ENCODE measurements at places on chromosomes 1 and 21.
A peak's percentile ranks its signal among the peaks of the same experiment; 100 is the strongest.

DNA sequence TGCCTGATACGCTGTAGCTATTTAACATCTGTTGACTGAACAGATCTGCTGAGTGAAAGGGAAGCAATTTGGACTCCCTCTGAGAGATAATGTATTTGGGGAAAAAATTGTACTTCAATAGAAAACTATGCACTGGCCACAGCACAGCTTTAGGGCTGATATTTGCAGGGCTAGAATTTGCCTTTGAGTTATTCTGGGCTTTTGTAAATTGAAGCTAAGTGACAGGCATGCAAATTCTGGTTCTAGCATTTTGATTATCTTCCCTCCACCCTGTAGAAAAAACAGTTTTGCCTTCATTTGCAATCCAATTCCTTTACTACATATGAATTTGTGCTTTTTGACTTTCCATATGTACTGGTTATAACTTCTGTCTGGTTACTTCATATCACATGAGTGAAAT is 7.9 kb downstream of the KYAT3 start:
- no peak for DNase-seq

GRCh38 chr21:34176448-34176847 is 103.1 kb downstream of the MRPS6 start:
- no peak for DNase-seq

GRCh38 chr1:6489383-6489765 is 2.1 kb downstream of the PLEKHG5 start:
- no peak for DNase-seq

GRCh38 chr1:157806431-157807149 is 13.3 kb downstream of the FCRL1 start:
- no peak for DNase-seq

GRCh38 chr1:27934818-27935549 is at the start of gene SMPDL3B:
TSS of gene SMPDL3B (plus strand) at chr1:27935000. CDS start at chr1:27935184, 184 bp downstream.
- DNase-seq, result no peak

DNA sequence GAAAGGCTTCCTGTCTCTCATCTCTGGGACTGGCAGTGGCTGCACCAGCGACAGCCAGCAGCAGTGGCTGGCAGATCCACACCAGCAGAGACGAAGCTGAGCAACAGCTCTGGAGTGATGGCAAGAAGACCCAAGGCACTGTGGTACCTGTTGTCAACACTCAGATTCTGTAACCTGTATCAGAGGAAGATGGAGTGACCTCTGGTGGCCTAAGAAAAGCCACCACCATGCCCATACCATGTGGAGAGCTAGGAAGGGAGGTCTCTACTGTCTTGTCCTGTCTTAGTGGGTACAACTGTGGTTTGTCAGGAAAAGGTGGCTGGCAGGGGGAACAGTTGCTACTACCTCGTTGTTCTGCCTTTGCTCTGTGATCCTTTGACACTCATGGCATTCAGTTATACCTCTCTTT is 22.5 kb upstream of the RHBDL2 start:
- DNase-seq, result no peak

GRCh38 chr1:118303064-118303463 is 118.0 kb upstream of the SPAG17 start:
- DNase-seq, result no peak

DNA sequence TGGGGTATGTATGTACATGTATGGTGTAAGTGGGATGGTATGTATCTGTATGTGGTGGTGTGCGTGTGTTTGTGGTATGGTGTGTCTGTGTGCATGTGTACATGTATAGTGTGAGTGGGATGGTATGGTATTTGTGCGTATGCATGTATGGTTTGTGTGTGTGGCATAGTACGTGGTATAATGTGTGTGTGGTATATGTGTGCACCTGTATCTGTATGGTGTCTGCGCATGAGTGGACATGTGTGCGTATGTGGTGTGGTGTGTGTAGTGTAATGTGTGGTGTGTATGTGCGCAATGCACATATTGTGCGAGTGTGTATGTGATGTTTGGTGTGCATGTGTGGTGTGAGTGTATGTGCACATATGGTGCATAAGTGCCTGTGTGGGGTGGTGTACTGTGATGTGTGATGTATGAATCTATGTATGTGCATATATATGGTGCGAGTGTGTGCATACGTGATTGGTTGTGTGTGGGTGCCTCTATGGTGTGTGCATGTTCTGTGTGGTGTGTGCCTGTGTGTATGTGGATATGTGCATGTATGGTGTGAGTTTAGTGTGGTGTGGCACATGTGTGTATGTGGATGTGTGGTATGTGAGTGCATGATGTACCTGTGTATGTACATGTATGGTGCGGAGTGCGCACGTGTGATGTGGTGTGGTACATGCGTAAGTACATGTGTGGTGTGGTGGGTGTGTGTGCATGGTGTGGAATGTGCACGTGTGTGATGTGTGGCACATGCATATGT is 38.8 kb downstream of the WDR4 start:
- DNase-seq, result no peak

GRCh38 chr1:56081173-56081572 is 498.2 kb downstream of the PLPP3 start:
- DNase-seq, result no peak

- DNase-seq, result no peak
These were observed 43.2 kb upstream of the KCTD3 start for GRCh38 chr1:215523906-215524305.

DNA sequence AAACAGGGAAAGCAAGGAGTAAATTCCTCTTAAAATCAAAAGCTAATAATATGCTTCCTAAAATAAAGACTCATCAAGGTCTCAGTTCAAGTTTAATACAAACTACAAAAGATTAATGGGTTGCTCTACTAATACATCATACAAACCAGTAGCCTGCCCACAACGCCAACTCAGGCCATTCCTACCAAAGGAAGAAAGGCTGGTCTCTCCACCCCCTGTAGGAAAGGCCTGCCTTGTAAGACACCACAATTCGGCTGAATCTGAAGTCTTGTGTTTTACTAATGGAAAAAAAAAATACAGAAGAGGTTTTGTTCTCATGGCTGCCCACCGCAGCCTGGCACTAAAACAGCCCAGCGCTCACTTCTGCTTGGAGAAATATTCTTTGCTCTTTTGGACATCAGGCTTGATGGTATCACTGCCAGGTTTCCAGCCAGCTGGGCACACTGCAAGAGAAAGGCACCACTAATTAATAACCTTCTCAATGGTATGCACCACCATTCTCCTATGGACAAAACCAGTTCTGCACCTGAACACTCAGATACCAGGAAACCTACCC is 10.6 kb downstream of the PRDX1 start:
- no peak for DNase-seq

- DNase-seq, result peak; percentile 25
These were observed 495 bp downstream of the PI4KB start for GRCh38 chr1:151326619-151327222.

- peak; percentile 79 for DNase-seq
These were observed 18.3 kb upstream of the HDAC1 start for GRCh38 chr1:32273391-32274208.

- no peak for DNase-seq
These were observed 124.4 kb downstream of the TOMM20 start for GRCh38 chr1:235004276-235004675.

DNA sequence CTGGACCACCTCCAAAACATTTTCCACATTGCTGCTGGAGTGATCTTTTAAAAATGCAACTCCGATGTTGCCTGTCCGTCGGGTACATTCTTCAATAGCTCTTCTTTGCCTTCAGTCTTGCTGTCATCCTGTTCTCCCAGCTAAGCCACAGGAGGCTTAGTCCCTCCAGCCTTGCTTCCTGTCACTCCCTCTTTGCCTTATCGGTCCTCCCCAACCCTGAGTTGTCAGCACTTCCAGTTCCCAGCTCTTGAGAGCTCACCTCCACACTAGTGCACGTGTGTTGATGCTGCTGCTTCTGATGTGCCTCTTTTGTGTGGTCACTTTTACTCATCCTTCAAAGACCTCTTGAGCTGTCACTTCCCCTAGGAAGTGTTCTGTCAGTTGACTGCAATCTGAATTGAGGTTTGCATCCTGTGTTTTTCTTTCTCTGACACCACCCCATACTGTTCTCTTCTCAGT is 15.3 kb downstream of the UCK2 start:
- DNase-seq, result no peak

- DNase-seq, result no peak
These were observed 19.2 kb downstream of the CLDN19 start for GRCh38 chr1:42720868-42721267.

GRCh38 chr1:49102752-49103151 is 326.1 kb upstream of the BEND5 start:
- no peak for DNase-seq

GRCh38 chr1:108878160-108878469 is 1.3 kb downstream of the GPSM2 start:
- no peak for DNase-seq

- no peak for DNase-seq
These were observed 12.0 kb upstream of the WNT3A start for GRCh38 chr1:227994632-227995300.

GRCh38 chr1:162629077-162629627 is 3.1 kb upstream of the DDR2 start:
- DNase-seq, result no peak

DNA sequence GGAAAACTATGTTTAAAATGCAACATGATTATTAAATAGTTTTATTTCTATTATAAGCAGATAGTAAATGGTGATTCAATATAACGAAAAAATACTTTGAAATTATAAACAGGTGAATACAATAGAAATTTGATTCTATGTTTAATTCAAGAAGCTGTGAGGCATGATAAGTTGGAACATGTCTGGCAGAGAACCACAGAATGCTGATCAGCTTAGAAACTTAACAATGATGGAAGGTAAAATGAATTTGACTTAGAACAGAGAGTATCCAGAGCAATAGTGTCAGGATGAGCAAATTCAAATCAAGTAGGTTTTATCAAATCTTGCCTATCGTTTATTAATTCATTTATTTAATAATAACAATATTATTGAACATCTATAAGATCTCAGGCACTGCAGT is 83.4 kb upstream of the ADGRL4 start:
- no peak for DNase-seq

GRCh38 chr1:9260059-9260766 is 25.6 kb downstream of the H6PD start:
- DNase-seq, result no peak

DNA sequence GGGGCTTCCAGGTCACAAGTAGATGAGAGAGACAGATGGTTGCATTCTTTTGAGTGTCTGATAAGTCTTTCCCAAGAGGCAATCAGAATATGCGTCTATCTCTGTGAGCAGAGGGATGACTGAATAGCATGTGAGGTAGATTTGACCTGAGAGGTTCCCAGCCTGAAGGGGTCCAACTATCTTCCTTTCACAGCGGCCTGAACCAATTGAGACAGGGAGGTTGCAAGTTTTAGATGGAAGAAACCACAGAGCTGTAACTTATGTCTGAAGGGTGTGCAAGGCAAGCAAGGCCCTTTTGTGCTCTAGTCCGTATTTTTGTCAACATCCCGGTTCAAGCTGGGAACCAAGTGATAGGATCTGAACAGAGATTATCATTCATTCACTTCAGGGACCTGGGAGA is 9.9 kb upstream of the RNF187 start:
- no peak for DNase-seq

DNA sequence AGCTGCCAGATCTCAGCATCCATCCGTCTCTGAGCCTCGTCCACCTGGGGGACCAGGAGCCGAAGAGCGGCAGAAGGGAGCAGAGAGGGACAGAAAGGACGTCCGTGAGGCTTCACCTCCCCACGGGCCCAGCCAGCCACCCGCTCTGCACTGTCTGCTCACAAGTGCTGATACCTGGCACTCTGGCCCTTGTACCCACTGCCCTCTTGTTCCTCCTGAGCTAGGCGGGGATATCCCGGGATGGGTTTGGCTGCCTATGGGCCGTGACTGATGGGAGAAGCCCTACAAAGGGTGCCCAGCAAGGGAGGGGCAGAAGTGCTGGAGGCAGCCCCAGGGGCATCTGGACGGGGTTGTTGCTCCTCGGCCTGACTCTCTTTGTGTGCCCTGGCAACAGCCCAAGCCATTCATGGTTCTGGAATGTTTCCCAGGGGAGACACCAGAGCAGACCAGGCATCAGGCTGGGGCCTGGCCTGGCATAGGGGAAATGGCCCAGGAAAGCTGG is 57.6 kb downstream of the LDLRAD2 start:
- no peak for DNase-seq

GRCh38 chr1:63898428-63899196 is 124.8 kb downstream of the ROR1 start:
- DNase-seq, result no peak

DNA sequence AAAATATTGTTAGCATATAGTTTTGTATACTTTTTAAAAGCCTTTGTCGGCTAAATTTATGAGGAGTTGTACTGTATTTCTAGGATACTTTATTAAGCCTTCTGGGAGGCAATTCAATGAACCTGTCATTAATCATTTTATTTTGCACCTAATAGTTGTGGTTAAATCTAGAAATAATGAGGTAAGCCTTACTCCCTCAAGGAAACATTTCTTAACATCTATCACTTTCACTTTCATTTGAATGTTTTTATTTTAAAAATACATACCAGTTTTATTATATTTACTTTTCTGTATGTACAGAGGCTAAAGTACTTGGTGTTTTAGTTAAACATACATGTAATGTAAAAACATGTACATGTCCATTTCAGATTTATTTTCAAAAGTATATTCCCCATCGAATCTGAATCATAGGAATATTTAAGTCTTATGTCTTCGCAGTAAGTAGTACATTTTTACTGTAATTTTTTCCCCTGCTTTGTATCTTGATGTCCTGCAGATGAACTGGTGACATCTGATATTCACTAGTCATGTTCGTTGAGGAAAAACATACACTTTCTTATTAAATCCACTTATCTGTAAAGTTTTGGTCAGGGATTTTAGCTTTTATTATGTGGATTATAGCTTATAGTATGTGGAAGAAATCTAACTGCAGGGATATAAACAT is 82.8 kb downstream of the DISP1 start:
- no peak for DNase-seq

GRCh38 chr1:42162181-42162580 is 2.4 kb downstream of the GUCA2A start:
- no peak for DNase-seq

DNA sequence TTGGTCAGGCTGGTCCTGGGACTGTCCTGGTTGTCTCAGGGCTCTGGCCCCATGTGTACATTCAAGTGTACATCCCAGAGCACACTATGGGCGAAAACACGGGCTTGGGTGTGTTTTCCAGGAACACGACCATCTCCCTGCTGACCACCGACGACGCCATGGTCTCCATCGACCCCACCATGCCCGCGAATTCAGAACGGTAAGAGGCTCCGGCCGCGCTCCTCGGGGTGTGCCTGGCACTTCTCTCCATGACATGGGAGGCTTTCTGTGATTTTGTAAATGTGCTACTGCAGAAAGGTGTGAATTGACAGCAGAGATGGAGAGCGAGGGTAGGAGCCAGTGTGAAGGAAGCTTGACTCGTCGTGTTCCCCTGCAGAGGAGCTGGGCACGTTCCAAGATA is 34.4 kb downstream of the PDE9A start:
- no peak for DNase-seq
